ENCODE measurements at places on chromosomes 7 and 10.

GRCh38 chr10:71307469-71308085 lies 11.5 kb upstream of the SLC29A3 start:
- DNase-seq = no peak

GRCh38 chr7:42372479-42372878 lies 135.5 kb upstream of the GLI3 start:
- DNase-seq = no peak

DNA sequence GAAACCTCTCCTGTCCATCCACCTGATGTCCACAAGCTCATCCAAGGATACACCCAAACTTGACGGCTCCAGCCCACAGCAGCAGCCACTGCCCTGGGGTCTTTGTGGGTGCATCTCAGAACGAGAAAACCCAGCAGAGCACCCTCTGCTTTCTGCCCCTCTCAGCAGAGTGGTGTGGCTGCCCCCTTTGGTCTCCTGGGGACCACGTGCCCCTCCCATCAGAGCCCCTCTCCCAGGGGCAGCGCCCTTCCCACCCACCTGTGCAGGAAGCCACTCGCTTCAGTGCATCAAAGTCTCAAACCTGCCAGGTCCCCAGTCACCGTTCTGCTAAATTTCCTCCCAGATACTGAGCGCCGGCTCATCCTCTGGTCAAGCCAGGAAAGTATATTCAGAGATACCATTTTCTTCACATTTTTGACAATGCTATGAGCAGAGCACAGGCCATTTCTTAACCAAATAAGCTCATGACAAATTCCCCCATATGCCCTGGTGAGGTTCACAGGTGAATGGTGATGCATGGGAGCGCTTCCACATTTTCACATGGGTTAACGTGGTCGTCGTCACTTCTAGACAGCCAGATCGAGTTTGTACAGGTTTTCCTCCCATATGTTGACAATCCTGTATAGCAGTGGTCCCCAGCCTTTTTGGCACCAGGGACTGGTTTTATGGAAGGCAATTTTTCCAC lies 32.4 kb downstream of the CAMK2B start:
- DNase-seq = no peak

GRCh38 chr10:5234106-5234860 lies 37.6 kb downstream of the AKR1C4 start:
- DNase-seq = no peak

DNA sequence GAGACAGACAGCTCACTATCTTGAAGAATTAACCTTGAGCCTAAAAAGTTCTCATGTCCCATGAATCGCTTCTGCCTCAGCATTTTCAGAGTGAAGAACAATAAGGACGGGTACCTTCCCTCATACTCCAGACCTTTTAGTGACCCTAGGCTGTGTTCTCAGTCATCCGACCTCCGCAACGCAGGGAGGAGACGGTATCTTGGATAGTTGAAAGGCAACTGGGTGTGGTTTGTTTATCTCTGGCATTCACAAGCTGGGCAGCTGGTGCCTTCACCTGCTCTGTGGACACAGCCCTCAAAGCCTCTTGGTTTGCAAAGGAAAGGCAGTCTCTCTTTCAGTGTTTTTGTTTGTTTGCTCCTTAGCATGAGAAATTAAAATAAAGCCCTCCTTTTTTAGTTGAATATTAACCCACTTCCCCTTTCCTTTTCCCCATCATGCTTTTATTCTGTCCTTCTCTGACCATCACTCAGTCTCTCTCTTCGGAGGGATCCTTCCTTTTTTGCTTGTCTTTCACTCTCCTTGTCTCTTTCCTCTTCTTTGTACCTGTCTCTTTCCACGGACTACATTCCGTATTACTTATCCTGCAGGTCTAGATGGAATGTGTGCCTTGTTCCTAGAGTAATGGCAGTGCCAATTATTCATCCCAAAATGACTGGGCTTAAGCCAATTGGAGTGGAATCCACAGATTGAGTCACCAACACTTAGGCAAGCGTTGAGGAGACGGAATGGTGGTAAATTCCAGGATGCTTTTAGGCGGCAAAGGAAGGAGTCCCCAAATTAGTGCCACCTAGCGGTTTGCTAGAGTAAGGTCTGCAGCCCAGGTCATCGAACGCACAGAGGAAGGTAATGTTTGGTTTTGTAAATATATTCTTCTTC lies 45.8 kb downstream of the PRR15 start:
- no peak for DNase-seq

DNA sequence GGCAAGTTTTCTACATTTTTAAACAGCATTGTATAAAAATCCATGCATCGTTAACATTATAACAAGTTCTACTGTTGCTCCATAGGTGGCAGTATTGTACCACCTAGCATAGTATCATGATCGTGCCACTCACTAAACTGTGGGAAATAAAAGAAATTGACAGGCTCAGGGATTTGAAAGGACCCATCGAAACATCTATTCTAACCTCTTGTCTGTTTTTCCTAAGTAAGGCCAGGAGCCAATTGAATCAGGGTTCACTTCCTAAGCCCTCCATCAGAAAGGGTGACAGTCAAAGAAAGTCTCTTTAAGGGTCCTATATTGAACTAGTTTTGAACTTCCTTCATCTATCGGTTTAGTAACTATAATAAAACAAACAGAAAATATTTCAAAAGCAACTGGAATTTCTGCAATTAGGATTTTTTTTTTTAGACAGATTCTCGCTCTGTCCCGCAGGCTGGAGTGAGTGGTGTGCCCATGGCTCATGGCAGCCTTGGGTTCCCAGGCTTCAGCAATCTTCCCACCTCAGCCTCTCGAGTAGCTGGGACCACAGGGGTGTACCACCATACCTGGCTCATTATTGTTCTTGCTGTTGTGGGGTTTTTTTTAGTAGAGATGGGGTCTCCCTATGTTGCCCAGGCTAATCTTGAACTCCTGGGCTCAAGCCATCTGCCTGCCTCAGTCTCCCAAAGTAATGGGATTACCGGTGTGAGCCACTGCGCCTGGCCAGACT lies 9.4 kb downstream of the HACD1 start:
- DNase-seq = no peak

DNA sequence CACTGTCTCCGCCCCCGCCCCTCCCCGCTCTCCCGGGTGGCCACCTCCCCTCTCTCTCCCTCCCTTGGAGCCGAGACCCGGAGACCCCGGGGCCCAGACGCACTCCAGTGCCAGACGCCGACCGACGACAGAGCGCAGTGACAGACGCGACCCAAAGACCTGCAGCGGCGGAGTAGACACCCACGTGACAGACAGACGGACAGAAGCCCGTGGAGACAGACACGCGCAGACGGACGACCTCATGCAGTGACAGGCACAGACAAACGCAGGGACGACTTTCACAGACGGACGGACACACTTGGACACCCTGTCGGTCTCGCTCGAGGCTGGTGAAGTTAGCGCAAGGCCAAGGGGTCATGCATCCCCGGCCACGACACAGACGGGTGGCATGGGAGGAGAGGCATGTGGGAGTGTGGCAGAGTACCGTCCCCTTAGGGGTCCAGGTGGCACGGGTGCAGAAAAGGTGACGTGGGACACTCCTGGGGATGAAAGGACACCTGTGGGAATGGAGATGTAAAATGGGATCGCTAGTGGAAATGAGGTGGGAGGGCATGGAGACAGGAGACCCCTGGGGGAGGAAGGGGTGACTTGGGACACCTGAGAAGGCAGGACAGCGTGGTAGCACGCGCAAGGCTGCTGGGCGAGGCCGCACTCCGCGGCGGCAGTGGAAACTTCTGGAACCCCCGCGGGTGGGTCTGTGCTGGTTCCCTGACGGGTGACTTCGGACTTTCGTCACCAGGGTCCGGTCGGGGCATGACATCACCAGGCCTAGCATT lies 456 bp upstream of the ACHE start:
- peak; percentile 29 for DNase-seq

- no peak for DNase-seq
These were observed 67.2 kb downstream of the EMX2 start for GRCh38 chr10:117609796-117610170.

- no peak for DNase-seq
These were observed 45.3 kb downstream of the NRG3 start for GRCh38 chr10:81920213-81920829.

DNA sequence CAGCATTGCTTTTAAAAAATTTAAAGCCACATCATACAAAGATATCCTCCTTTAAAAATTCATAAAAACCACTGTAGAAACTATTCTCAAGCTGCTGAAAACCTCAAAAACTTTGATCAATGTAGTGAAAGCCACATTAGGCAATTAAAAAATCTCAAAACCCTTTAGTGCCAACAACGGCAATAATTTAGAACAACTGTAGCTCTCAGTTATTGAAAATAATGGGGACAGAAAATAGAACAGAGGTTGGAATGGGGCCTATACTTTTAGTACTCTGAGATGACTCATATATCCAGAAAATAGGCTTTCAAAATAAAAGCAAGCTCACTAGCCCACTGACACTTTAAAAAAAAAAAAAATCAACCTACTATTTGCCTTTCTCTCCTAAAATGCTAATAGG lies 87.5 kb downstream of the GSAP start:
- no peak for DNase-seq

- no peak for DNase-seq
These were observed 109.1 kb downstream of the CPED1 start for GRCh38 chr7:121097577-121097976.

- DNase-seq = no peak
These were observed 285.8 kb upstream of the SP4 start for GRCh38 chr7:21142081-21142480.

GRCh38 chr7:4959893-4960292 lies 906 bp upstream of the MMD2 start:
- DNase-seq = no peak
